Mesothelial cell of epicardium (in vitro differentiated cells): ENCODE measurements at places on chromosomes 1 and 21. TPM values are rescaled to one million over a fixed set of nuclear protein-coding genes. Genes with fewer than 3 reads are reported as not detected.
A peak's percentile ranks its signal among the peaks of the same experiment; 100 is the strongest.

Gene KLHDC7A
- 0.04 to 0.11 TPM (median 0.05 TPM) in 3 replicates for total RNA-seq

DNA sequence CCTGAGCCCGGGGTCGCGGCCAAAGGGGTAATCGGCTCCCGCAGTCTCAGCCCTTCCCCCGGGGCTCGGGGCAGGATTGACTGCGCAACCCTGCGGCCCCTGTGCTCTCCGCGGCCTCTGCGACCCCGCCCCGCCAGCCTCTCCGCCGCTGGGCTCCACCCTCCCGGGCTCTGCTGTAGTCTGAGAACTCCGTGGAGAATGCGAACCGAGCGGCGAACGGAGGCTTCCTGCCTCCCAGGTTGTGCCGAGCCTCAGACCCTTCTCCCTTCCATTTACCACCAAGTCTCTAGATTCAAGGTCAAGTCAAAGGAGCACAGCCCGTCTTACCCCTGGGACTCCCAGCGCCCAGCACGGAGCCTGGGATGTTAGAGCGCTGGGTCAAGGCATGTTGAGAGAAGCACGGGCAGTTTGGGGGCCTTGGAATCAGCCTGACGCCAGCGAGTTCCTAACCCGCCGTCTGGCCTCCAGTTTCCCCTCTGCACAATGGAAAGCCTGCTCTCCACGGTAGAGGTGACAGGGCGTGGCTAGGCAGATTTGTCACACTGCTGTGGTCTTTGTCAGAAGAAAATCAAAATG lies 3.0 kb downstream of the ATP2B4 start:
- peaks cover 52% of the 10 kb centered on the region for H3K4me1 ChIP-seq
- peak; percentile 60 for DNase-seq
- H3K36me3 ChIP-seq = peaks cover 7% of the 10 kb centered on the region
- H3K27me3 ChIP-seq = no peaks in the 10 kb centered on the region
- H3K27ac ChIP-seq = peak overlapping the region; percentile 89

GRCh38 chr1:54542120-54542961 lies 5.7 kb upstream of the ACOT11 start:
- no peaks in the 10 kb centered on the region for H3K27me3 ChIP-seq
- peak overlapping the region; percentile 89 for H3K27ac ChIP-seq
- peak overlapping the region; percentile 72 for H3K4me3 ChIP-seq
- no peaks in the 10 kb centered on the region for H3K36me3 ChIP-seq
- H3K4me1 ChIP-seq = peaks cover 37% of the 10 kb centered on the region

DNA sequence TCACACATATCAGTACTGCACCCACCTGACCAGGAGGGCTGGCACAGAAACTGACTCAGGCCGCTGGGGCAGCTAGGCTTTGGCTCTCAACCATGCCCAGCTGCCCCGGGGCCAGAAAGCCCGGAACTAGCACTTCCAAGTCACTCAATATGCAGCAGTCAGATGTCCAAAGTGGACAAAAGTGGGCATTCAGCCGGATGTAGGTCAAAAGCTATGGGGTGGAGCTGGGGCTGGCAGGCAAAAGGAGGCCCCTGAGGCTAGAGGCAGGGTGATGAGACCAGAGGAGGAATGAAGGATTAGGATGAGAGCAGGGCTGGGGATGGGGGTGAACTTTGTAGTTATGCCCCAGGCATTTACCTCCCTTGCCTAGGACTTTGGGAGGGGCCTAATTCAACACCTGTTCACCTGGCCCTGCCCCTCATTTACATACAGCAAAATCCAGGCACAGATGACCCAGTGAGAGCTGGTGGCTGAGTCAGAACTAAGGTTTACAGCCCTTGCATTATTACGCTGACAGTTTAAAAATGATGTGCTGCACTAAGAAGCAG lies 30.7 kb upstream of the EDN2 start:
- H3K27ac ChIP-seq = peak overlapping the region; percentile 11
- no peaks in the 10 kb centered on the region for H3K27me3 ChIP-seq
- peaks cover 6% of the 10 kb centered on the region for H3K36me3 ChIP-seq
- peaks cover 21% of the 10 kb centered on the region for H3K4me1 ChIP-seq
- no peak for DNase-seq

GRCh38 chr1:38152351-38153065 lies 105.9 kb upstream of the POU3F1 start:
- peaks cover 6% of the 10 kb centered on the region for H3K4me1 ChIP-seq
- H3K36me3 ChIP-seq = no peaks in the 10 kb centered on the region
- no peak for DNase-seq

GRCh38 chr1:93629101-93630059 lies 52.3 kb downstream of the BCAR3 start:
- DNase-seq = no peak
- H3K36me3 ChIP-seq = peaks cover 4% of the 10 kb centered on the region
- H3K4me3 ChIP-seq = no peak overlapping the region
- H3K4me1 ChIP-seq = peaks cover 3% of the 10 kb centered on the region

DNA sequence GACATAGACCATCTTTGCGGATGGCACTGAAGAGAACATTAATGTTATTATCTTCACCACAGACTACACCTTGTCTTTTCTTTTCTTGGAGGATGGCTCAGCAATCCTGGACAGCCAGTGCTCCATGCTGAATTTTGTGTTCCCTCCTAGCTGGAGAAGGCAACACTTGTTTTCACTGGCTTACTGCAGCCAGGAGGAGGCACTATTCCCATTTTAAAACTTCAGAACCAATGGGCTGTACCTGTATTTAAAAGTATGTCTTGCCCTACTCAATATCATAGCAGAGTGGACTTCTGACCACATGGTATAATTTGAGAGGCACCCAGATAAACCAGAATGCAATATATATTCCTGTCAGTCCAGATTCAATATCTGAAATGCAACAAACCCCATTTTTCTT lies 53.3 kb upstream of the POGK start:
- no peaks in the 10 kb centered on the region for H3K36me3 ChIP-seq
- no peak overlapping the region for H3K27ac ChIP-seq
- no peak for DNase-seq
- no peaks in the 10 kb centered on the region for H3K4me1 ChIP-seq
- H3K27me3 ChIP-seq = peaks cover 10% of the 10 kb centered on the region

Gene ZNF684
- 2.9 to 6.0 TPM (median 4.7 TPM) in 3 replicates for total RNA-seq

GRCh38 chr1:94827434-94827833 lies 7.3 kb downstream of the SLC44A3 start:
- peaks cover 20% of the 10 kb centered on the region for H3K36me3 ChIP-seq
- no peak overlapping the region for H3K4me3 ChIP-seq
- H3K4me1 ChIP-seq = peaks cover 10% of the 10 kb centered on the region
- H3K27me3 ChIP-seq = no peaks in the 10 kb centered on the region
- H3K27ac ChIP-seq = no peak overlapping the region

DNA sequence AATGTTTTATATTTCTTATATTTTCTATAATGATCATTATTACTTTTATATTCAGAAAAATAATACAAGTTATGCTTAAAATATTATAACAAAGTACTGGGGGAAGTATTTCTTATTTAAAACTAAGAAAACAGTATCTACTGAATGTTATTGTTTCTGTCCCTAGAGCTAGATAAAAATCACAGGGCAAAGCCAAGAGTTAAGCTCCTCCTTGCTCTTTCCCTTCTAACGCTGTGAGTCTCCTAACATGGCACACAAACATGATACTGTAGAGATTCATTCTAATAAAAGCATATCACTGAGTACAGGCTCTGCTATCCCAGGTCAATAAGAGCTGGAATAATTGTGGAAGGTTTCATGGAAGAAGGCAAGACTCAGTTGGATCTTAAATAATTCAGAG lies 53.4 kb downstream of the PTPN14 start:
- no peak for DNase-seq
- peaks cover 2% of the 10 kb centered on the region for H3K36me3 ChIP-seq

Gene PLA2G4A
- total RNA-seq = 10.1 to 12.5 TPM (median 11.8 TPM) in 3 replicates

Gene RNF2
- 33.6 to 37.6 TPM (median 36.1 TPM) in 3 replicates for total RNA-seq

GRCh38 chr21:41707231-41707959 lies 59.5 kb downstream of the RIPK4 start:
- no peak overlapping the region for H3K27ac ChIP-seq
- no peaks in the 10 kb centered on the region for H3K36me3 ChIP-seq
- no peak overlapping the region for H3K4me3 ChIP-seq
- H3K4me1 ChIP-seq = peaks cover 19% of the 10 kb centered on the region
- no peak for DNase-seq

DNA sequence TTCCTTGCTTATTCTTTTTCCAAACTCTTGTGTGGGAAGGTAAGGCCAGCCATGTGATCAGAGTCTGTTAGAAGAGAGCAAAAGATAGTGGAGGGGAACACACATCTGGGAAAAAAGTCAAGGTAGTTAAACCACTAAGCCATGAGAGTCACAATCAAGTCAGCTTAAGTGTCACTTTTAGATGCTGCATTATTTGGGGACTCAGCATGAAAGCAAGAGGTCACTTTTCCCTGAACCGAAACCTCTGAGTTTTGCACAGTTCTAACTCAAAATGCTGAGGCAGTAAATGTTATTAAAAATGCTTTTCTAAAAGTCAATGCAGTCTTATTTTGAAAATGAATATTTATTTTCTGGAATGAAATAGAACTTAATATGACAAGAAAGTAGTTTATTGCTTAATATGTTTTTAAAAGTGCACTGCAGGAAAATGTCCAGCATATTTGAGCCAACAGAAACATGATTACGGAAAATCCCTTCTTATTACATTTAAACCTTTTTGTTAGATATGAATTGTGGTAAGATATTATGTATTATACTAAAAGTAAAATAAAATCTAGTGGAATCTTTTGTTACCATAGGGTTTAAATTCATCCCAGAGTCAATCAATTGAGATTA lies 69.3 kb downstream of the RBM11 start:
- H3K36me3 ChIP-seq = no peaks in the 10 kb centered on the region
- H3K27ac ChIP-seq = no peak overlapping the region
- no peak overlapping the region for H3K4me3 ChIP-seq
- H3K27me3 ChIP-seq = peaks cover 14% of the 10 kb centered on the region
- H3K4me1 ChIP-seq = peaks cover 17% of the 10 kb centered on the region

GRCh38 chr1:225253173-225253572 lies 174.7 kb downstream of the LBR start:
- H3K4me3 ChIP-seq = no peak overlapping the region
- no peak overlapping the region for H3K27ac ChIP-seq
- no peaks in the 10 kb centered on the region for H3K4me1 ChIP-seq

GRCh38 chr1:219806642-219807041 lies 121.7 kb downstream of the SLC30A10 start:
- no peak overlapping the region for H3K4me3 ChIP-seq
- no peak for DNase-seq
- peaks cover 10% of the 10 kb centered on the region for H3K4me1 ChIP-seq

DNA sequence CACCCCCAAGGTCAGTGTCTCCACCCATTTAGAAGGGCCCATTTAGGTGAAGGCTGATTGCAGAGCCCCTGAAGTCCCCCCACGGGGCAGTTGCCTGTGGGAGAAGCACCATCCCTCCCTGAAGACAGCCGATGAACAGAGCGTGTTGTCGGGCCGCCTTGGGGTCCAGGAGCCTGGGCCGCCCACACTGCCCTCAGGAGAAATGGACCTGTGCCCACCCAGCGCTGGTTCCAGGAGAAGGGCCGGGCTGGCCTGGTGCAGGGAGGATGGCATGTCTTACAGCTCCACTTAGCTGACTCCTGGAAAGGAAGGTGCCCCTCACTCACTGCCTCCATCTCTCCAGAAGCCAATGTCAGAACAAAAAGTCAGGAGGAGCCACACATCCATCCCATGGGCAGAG lies 252.7 kb upstream of the VAMP3 start:
- no peak overlapping the region for H3K4me3 ChIP-seq
- DNase-seq = no peak
- peaks cover 49% of the 10 kb centered on the region for H3K27me3 ChIP-seq
- no peak overlapping the region for H3K27ac ChIP-seq
- no peaks in the 10 kb centered on the region for H3K4me1 ChIP-seq

DNA sequence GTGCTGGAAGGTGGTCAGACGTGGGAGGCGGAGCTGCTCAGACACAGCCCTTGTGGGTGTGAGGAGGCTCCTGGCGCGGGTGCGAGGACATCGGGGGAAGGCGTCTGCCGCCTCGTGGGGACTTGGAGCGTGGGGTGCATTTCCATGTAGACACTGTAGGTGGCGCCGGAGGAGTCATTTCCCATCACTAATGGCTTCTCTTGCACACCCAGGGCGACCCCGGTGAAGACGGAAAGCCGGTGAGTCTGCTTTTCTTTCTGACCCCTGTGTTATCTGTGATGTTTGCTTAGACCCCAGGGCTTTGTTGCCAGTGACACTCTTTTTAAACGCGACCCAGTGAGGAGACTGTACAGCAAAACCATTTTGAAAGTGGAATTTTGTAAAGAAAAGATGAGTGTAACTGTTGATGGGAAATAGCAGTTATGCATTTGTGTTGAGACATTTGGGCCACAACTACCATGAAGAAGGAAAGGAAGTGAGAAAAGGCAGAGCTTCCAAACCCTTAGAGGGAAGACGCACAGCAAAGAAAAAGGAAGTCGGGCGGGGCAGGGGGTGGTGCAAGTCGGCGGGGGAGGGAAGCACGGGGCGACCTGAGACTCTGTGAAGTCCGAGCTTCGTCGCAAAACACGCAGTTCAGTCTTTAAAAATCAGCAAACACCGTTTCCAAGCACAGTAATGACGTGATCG lies 64.0 kb downstream of the SLC19A1 start:
- H3K4me1 ChIP-seq = peaks cover 6% of the 10 kb centered on the region
- H3K27me3 ChIP-seq = no peaks in the 10 kb centered on the region
- peak overlapping the region; percentile 28 for H3K4me3 ChIP-seq
- H3K36me3 ChIP-seq = peaks cover 15% of the 10 kb centered on the region

GRCh38 chr1:175318633-175319032 lies 126.1 kb upstream of the KIAA0040 start:
- peaks cover 72% of the 10 kb centered on the region for H3K27me3 ChIP-seq
- no peak overlapping the region for H3K27ac ChIP-seq
- no peak for DNase-seq
- H3K36me3 ChIP-seq = no peaks in the 10 kb centered on the region
- no peak overlapping the region for H3K4me3 ChIP-seq
- peaks cover 4% of the 10 kb centered on the region for H3K4me1 ChIP-seq

Gene OR2T35
- not detected in 3 replicates for total RNA-seq

DNA sequence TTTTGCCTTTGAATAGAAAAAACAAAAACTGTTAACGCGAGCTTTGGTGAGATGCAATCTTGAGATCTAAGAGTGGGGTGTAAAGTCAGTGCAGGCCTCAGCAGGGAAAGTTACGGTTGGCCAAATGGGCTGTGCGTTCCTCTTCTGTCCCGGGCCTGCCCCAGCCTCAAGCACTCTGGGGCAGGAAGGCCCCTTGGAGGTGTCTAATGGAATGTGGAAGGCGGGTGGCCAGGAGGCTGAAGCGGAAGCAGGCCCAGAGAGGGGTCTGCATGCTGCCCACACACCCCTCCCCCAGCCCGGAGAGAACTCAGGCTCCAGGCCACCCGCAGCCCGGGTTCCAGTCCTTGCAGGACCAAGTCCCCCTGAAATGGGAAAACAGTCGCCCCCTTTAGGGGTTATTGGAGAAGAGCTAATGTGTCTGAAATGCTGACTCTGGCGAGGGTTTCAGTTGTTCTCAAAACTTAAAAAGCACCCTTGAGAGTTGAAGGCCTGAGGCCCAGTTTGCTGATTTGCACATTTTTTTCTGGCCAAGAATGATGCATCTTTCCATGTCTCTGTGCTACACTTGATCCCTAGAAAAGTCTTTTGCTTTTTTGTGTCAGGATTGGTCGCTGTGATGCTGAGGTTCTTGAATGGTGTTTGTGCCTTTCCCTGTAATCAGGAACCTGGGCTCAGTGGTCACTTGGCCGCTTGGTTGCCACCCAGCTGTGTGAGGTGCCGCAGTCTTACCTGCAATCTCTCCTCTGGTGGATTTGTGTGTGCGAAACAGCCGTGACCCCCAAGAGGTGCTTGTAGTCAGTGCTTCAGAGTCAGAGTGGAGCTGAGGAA lies 2.0 kb downstream of the COL18A1 start:
- no peak for DNase-seq
- peak overlapping the region; percentile 68 for H3K4me3 ChIP-seq
- peak overlapping the region; percentile 91 for H3K27ac ChIP-seq
- H3K36me3 ChIP-seq = no peaks in the 10 kb centered on the region
